ENCODE measurements at places on chromosomes 4 and X.

- no peak for DNase-seq
Measured at GRCh38 chrX:100643956-100644860, at the start of gene SRPX2. Gene SRPX2 (plus strand): TSS chrX:100644199. CDS start chrX:100646323, 2,124 bp downstream.

DNA sequence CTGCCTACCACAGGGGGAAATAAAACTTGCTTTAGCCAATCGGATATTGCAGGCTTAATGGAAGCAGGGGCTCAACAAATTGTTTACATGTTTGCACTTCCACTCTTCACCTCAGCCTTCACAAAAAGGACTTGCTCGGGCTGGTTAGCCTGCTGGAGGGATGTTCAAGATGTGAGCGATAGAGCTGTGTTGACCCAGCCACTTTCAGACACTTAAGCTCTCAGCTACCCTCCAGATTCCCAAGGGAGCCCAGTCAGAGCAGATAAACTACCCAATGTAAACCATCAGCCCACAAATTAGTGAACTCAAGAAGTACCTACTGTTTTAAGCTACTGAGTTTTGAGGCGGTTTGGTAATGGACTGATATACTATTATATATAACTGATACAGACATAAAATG is 508.4 kb upstream of the FTHL17 start:
- DNase-seq, result no peak

DNA sequence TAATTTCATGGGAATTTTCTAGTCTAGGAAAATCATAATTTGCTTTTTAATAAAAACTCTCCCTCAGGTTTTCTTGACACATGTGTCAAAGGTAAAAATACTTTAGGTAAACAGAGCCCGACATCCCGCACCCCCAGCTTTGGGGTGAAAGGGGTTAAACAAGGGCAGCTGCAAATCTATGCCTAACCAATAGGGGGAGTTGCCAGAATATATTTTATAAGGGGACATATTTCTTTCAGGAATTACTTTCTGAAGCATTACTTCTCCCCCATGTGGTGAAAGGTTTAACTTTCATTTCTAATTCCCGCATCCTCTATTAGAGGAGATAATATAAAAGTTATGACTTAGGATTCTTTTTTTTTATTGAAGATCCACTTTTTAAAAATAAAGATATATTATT is 53.9 kb upstream of the HEPH start:
- no peak for DNase-seq

DNA sequence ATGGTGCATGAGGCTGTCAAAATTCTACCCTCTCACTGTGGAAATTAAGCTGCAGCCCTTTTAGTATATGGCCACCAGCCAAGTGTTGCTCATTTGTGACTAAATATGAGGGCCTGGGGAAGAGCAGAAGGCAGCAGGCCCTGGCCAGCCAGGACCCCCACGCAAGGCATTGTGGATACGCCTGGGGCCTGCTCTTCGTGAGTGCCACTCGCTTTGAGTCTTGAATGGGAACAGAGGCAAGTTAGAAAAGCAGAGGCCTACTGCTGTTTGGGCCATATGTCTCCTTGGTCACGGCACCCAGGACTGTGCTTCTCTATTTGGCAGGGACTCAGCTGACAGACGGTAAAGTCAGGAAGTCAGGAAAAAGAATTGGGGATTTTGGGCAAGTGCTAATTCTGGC is 10.9 kb downstream of the RTL5 start:
- peak; percentile 70 for DNase-seq

- peak; percentile 66 for DNase-seq
Measured at GRCh38 chr4:72969976-72970375, 99.5 kb downstream of the COX18 start.

GRCh38 chrX:102975016-102975415 is 37.9 kb downstream of the RAB40AL start:
- no peak for DNase-seq

GRCh38 chr4:139011225-139011950 is 4.2 kb upstream of the NOCT start:
- no peak for DNase-seq

DNA sequence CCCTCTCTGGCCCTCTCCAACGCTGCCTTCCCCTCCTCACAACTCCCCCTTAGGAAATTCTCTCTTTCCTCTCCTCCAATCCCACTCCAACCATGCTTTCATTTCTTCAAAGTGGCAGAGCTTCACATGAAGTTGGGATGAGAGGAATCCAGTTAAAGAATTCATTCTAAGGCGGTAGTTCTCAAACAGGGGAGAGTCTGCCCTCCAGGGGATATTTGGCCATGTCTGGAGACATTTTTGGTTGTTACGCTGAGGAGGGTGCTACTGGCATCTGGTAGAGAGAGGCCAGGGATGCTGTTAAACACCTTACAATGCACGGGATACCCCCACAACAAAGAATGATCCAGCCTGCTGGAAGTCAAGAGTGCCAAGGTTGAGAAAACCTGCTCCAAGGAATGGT is 40.5 kb upstream of the PHKA2 start:
- DNase-seq, result no peak

GRCh38 chr4:2849267-2850152 is 5.9 kb downstream of the ADD1 start:
- no peak for DNase-seq

GRCh38 chr4:140789759-140790158 is 33.6 kb upstream of the TBC1D9 start:
- DNase-seq, result no peak

- no peak for DNase-seq
Measured at GRCh38 chr4:152972821-152973628, 36.9 kb downstream of the FHDC1 start.

GRCh38 chr4:3234171-3235029 is 14.6 kb upstream of the MSANTD1 start:
- DNase-seq, result no peak

DNA sequence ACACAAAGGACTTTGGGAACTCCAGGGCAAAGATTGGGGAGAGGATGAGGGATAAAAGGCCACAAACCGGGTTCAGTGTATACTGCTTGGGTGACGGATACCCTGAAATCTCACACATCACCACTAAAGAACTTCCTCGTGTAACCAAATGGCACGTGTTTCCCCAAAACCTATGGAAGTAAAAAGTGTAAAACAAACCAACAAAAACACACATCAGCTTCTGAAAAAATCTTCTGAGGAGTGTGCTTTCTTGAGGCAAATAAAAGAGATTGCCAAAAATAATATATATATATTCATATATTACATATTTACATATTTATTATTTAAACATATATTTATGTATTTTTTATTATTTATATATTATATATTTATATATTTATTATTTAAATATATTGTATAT is 3.9 kb downstream of the P2RY8 start:
- no peak for DNase-seq

DNA sequence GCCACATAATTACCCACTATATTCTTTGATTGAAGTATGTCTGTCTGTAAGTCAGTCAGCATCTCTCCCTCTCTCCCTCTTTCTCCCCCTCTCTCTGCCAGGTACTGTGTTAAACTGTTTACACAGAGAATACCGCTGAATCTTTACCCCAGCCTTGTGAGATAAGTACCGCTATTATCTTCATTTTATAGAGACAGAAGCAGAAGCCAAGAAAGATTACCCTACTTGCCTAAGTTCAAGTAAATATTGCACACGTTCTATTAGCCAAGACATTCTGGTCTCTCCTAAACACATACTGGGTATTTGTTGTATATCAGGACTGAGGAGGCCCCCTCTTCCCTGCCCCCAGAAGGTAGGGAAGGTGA is 695 bp upstream of the GPR101 start:
- DNase-seq, result no peak

DNA sequence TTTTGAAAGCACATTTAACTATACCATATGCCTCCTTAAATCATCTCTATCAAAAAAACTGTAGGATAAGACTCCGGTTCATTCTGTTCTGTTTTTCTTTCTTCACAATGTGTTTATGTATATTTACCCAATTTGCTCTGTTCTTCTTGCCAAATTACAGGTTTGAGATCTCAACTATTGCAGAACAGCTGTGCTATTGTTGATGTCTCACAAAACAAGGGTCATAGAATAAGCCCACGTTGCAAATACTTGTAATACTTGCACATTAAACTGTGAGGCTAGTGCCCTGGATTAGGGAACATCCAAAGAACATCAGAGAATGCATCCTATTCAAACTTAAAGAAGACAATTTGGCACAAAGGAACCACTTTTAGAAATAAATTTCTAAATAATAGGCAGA is 45.4 kb downstream of the ANTXR2 start:
- no peak for DNase-seq

DNA sequence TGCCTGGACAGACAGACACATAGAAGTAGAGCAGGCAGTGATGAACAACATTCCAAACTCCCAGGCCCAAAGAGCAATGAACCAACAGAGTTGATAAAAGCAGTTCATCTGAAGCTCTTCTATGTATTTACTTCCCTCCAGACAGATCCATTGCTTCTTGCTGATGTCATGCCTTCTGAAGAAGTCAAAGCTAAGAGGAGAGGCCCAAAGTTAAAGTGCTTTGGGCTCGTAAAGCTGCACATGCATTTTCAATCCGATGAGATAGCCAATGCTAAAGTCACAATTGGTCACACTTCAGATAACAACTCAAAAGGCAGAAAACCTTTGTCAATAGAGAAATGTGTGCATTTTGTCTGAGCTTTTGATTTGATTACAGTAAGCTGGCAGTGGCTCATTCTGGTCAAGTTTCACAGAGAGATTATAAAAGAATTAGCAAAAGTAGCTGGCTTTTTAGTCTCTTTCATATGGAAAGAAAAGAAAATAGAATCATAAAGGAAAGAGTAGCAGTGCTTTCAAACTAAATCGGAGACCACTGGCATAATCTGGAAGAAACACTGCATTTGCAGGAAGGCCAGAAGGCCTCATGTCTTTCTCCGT is 82.0 kb downstream of the GPC4 start:
- no peak for DNase-seq

- no peak for DNase-seq
Measured at GRCh38 chrX:33741807-33742206, 390.3 kb downstream of the FAM47A start.

GRCh38 chr4:72295966-72296557 is 264.3 kb downstream of the NPFFR2 start:
- DNase-seq, result peak; percentile 83

- DNase-seq, result peak; percentile 80
Measured at GRCh38 chr4:46032056-46032455, 91.8 kb downstream of the GABRG1 start.

GRCh38 chr4:77697860-77698590 is 92.4 kb downstream of the CXCL13 start:
- peak; percentile 30 for DNase-seq

DNA sequence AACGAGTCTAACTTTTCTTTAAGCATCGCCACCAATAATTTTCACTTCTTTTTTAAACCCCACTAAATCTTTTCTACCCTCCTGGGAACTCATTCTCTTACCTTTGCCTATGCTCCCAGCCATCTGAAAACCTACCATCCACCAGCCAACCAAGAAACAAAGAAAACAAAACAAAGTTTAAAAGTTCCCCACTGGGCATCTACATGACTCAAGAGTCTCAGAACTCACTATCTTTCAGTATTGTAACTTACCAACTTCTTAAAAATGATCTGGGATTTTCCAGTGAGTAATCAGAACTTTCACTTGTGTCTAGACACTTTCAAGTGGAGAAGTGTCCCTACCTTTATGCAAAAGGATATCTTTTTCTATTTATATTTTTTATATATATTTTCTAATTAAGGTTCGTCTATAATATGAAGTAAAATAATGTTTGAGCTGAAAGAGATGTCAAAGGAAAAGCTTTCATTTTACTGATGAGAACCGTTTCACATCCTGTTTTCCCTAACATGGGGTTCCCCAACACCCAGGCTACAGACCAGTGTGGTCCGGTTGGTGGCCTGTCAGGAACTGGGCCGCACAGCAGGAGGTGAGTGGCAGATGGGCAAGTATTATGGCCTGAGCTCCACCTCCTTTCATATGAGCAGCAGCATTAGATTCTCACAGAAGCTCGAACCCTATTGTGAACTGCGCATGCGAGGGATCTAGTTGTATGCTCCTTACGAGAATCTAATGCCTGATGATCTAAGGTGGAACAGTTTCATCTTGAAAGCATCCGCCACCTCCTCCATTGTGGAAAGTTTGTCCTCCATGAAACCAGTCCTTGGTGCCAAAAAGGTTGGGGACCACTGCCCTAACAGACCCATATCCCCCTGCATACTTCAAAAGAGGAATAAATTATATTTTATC is 9.8 kb upstream of the TIGD2 start:
- DNase-seq, result no peak

- DNase-seq, result no peak
Measured at GRCh38 chr4:132015321-132015720, 1133.8 kb upstream of the PCDH10 start.

- DNase-seq, result no peak
Measured at GRCh38 chr4:176443117-176443516, 123.4 kb downstream of the SPCS3 start.

DNA sequence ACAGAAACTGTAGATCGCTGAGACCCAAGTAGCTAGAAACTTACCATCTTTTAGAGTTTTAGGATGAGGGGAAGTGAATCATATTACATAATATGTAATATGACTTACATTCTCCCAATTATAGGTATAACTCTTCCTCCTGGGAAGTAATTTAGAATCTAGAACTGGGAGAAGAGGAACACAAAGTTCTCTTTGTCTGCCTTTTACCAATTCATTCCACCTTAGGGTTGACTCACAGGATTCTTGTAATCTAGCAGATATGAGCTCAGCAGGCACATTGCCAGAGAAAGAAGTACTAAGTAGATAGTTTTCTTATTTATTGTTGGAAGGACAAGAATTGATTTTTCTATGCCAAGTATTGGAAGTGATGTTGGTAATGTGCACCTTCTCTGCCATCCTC is 58.0 kb upstream of the CCSER1 start:
- DNase-seq, result no peak

- DNase-seq, result no peak
Measured at GRCh38 chr4:104163820-104164219, 330.9 kb downstream of the CXXC4 start.

DNA sequence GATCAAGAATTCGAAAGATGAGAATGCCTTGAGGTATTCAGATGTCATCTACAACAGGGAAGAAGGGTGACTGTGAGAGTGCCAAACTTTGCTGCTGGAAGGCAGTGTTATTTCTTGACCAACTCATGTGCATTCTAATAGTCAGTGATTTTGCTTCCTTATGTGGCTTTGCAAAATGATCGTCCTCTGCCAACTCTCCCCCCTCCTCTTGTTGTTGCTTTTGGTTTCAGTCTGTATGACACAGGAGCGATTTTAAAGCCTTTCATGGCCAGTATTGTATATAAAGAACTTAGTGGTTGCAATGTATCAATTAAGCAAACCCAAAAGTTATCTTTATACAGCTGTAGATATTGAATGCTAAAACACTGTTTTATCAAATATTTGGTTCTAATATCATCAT is 379.1 kb downstream of the IL1RAPL1 start:
- DNase-seq, result no peak

- DNase-seq, result peak; percentile 24
Measured at GRCh38 chr4:112896609-112897190, 152.8 kb upstream of the ANK2 start.
